ENCODE measurements at places on chromosomes 6 and 20.

DNA sequence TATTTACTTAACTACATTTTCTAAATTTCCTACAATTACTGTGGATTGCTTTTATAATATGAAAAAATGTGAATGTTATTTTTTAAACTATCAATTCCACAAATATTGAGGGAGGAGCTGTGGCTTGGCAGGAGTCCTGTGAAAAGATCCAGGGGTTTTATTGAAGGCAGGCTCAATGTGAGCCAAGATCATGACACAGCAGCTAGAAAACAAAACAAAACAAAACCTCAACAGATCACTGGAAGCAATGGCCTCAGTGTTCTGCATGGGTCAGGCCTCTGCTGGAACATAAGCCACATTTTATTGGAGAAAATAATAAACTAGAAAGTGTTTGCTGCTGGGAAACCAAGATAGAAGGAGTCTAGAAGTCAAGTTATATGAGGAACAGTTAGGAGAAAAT, 19.4 kb upstream of the RCAN2 start:
- DNase-seq = no peak

DNA sequence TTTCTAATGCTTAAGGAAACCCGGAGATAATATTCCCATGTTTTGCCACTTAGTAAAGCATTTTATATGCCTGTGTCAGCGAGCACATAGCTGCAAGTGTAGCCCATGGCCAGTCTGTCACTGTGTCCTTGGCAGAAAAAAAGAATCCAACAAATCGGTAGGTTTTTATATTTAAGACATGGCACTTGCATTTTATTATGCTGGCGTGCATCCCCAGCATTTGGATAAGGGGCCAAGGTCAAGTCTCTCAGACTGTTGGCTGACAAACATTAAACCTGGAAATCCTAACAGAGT, 1.2 kb upstream of the ZNF184 start:
- no peak for DNase-seq

- DNase-seq = no peak
These were observed 49.3 kb downstream of the GPR63 start for GRCh38 chr6:96787846-96788580.

GRCh38 chr6:13397359-13398068, 69.2 kb upstream of the TBC1D7 start:
- DNase-seq = no peak

GRCh38 chr20:18853946-18854646, 40.5 kb downstream of the SCP2D1 start:
- no peak for DNase-seq
